ENCODE measurements at places on chromosomes 7 and 10.

GRCh38 chr7:70114806-70115205 lies 516.5 kb downstream of the AUTS2 start:
- no peak for DNase-seq

GRCh38 chr7:5598769-5599371 lies 175.2 kb upstream of the TNRC18 start:
- no peak for DNase-seq

- no peak for DNase-seq
Observed at GRCh38 chr7:129375141-129375938, 58.9 kb upstream of the STRIP2 start.

GRCh38 chr7:120547605-120548004 lies 274.6 kb downstream of the KCND2 start:
- DNase-seq, result no peak

DNA sequence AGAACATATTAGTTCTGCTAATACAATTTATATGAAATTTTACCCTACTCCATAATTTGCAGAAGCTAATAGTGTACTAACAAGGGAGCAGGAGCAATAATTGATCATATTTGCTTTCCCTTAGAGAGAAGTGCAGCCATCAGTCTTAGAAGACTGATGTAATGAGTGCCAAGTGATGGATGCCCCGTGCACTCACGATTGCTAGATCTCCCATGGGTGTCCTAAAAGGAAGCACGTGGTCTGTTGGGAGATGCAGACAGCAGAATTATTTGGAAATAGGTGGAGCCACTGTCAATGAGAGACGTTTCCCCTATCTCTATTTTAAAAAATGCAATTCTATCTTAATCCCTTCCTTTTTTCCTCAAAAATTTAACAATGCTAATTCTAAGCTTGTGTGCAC lies 772.2 kb upstream of the C7orf33 start:
- no peak for DNase-seq

GRCh38 chr10:71309919-71310318 lies 9.1 kb upstream of the SLC29A3 start:
- no peak for DNase-seq

GRCh38 chr7:150402671-150403321 lies 23.7 kb downstream of the ZNF775 start:
- no peak for DNase-seq

DNA sequence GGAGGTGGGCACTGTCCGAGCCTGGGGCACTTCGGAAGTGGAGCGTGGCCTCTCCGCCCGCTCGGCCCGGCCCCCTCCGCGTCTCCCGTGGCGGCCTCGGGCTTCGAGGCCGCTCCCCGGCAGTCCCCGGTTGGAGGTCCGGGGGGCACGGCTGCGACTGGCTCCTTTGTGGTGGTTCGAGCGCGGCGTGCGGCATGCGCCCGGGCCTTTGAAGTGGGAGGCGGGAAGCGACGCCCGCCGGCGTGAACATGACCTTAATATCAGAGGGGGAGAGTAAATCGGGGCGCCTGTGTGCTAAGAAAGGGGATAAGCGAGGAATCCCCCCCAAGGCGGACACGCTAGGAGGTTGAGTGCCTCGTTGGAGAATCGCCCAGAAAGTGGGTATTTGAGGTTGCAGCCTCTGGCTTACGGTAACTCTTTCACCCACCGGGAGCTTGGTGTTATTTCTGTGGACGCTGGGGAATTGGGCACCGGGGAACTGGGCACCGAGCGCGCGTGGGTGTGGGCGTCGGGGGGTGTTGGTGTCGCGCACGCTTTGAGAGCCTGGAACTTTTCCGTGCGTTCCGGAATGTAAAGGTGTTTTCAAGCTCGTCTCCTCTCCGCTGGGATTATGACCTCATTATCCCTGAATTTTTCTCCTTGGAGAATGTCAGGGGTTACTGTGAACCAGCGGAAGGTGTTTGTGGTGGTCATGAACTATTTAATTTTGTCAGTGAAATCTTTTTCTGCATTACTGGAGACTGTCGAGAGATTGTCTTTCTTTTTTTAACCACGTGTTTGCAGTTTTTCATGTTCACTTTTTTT lies 660 bp downstream of the SUV39H2 start:
- peak; percentile 29 for DNase-seq

DNA sequence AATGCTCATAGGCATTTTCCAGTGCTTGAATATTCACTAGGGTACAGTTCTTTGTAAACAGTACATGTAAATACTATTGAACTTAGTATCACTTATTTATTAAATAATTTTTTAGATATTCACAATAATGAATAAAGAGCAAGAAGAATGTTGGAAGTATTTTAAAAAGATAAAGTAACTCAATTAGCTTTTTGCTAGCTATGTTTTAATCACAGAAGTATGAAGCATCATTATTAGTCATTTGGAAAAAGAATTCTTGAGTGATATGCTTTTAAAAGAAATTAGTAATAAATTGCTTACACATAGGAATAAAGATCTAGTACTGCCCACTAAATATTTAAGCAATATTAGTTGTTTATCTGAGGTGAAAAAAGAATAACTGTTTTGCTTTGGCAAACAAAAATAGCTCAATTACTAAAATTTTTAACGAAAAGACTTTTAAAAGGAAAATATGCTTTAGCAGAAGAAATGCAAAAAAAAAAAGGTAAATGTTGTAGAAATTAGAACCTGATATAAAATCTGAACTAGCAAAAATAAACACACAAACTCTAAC lies 66.5 kb downstream of the SGMS1 start:
- DNase-seq, result no peak

- DNase-seq, result no peak
Observed at GRCh38 chr7:91492773-91493172, 228.5 kb downstream of the FZD1 start.

DNA sequence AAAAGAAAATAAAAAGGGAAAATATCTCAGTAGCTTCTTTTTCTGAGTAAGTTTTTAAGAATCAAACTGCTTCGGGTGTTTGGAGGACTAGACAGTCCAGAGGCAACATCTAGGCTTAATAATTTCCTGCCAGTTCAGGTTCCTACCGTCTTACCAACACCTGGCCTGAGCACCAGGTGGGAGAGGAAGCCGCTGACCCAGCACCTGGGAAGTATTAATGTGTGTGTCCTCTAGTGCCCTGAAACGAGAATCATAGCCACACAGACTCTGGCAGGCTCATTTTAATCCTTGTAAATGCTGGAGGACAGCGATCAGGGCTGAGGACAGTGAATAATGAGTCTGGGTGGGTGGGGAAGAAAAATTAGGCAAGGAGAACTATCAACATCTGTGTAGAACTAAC lies 137.4 kb downstream of the ZNF438 start:
- no peak for DNase-seq

DNA sequence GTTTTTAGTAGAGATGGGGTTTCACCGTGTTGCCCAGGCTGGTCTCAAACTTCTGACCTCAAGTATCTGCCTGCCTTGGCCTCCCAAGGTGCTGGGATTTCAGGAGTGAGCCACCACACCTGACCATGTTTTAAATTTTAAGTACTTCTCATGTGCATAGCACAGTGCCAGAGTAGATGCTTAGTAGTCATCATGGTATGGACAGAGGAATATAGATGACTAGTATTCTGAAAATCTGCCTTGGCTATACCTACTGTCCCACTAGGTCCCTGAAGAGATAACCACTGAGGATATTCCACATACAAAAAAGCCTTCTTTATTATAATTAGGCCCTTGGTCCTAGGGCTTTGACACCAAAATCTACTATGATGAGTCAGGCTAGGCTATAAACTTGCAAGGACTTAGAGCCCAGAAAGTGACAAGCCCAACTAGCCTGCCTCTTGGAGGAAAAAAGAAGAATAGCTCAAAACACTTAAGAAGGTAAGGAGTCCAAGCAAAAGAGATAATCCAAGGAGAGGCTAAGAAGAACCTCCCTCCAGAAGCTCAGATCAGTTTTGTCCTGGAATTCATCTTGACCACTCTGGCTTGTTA lies 34.0 kb downstream of the LUC7L2 start:
- no peak for DNase-seq

DNA sequence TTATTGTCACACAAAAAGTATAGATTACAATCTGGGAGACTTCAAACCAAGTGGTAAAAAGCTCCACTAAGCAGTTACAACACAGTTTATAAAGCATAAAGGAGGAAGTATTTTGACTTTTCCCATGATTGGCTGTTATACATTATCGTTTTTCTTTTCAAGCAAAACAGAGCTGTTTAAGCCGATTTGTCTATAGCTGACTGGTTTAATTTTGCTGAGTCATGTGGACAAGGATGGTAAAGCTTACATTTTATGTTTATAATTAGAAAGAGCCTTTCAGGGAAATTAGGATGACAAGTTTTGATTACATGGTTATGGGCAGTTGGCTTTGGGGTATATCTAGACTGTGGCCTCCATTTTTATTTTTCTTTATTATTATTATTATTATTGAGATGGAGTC lies 152.5 kb upstream of the STK17A start:
- no peak for DNase-seq

GRCh38 chr7:141944811-141945210 lies 2.0 kb downstream of the CLEC5A start:
- no peak for DNase-seq

- no peak for DNase-seq
Observed at GRCh38 chr7:45055594-45056219, 33.1 kb downstream of the NACAD start.

GRCh38 chr10:63636812-63637211 lies 115.6 kb downstream of the REEP3 start:
- DNase-seq, result no peak

DNA sequence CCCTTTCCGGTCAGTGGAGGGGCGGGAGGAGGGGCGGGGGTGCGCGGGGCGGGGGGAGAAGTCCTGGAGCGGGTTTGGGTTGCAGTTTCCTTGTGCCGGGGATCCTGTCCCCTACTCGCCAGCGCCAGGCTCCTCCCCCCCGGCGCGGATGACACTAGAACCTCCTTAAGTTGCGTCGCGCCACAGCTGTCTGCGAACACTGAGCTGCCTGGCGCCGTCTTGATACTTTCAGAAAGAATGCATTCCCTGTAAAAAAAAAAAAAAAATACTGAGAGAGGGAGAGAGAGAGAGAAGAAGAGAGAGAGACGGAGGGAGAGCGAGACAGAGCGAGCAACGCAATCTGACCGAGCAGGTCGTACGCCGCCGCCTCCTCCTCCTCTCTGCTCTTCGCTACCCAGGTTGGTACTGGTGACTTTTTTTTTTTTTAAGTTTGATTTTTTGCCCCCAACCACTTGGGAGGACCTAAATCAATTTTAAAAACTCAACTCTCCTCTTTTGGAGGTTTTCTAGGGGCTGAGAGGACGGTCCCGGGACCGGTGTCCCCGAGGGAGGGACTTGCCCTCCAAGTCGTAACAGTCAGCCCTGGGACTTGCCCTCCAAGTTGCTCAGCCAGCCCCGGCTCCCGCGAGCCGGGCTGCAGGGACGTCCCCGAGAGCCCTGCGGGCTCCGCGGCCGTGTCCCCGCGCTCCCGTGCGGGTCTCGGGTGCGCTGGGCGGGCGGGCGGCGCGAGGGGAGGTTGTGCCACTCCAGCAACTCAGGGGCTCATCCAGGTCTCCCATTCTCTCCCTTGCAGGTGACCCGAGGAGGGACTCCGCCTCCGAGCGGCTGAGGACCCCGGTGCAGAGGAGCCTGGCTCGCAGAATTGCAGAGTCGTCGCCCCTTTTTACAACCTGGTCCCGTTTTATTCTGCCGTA lies at the start of gene GATA3:
Gene GATA3, plus strand, starts transcription at position 195 of the 914 bp plus-strand sequence. CDS start 968 bp downstream, outside the sequence.
- no peak for DNase-seq

DNA sequence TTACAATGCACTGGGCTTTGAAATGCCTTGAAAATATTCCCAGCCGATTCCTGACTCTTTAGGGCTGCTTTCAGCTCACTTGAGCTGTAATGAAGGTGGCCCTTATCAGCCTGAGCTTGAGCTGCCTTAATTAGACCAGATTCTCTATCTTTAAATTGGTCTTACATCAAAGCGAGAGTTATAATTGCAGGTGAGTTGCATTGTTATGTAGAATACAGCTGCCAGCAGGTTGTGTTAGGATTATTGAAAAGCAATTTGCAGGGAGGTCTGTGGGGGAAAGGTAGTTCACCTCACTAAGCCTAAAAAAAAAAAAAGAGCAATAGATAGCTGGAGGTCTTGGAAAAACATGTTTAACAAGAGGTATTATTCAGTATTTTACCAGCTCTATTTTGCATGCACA lies 142.2 kb upstream of the HABP2 start:
- no peak for DNase-seq

- no peak for DNase-seq
Observed at GRCh38 chr10:12699781-12700556, 301.5 kb downstream of the CCDC3 start.

DNA sequence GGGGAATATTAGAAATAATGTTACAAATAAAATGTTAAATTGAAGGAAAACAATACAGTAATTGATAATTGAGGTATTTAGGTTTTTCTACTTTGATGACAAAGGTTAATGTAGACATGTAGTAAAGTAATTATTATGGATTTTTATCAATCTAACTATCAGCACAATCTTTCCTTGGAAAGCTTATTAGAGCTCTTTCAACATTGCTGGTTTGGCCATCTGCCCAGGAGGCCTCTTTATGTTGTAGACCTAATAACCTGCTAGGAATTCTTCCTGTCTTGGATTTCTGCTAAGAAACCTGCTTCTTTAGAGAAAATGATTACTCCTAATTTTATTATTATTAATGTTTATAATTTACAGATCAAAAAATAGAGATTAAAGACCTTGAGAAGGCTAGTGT lies 78.9 kb downstream of the CHRM2 start:
- DNase-seq, result no peak

GRCh38 chr10:90042075-90042474 lies 340.7 kb downstream of the KIF20B start:
- DNase-seq, result no peak

GRCh38 chr7:42700406-42701327 lies 211.2 kb downstream of the C7orf25 start:
- no peak for DNase-seq

DNA sequence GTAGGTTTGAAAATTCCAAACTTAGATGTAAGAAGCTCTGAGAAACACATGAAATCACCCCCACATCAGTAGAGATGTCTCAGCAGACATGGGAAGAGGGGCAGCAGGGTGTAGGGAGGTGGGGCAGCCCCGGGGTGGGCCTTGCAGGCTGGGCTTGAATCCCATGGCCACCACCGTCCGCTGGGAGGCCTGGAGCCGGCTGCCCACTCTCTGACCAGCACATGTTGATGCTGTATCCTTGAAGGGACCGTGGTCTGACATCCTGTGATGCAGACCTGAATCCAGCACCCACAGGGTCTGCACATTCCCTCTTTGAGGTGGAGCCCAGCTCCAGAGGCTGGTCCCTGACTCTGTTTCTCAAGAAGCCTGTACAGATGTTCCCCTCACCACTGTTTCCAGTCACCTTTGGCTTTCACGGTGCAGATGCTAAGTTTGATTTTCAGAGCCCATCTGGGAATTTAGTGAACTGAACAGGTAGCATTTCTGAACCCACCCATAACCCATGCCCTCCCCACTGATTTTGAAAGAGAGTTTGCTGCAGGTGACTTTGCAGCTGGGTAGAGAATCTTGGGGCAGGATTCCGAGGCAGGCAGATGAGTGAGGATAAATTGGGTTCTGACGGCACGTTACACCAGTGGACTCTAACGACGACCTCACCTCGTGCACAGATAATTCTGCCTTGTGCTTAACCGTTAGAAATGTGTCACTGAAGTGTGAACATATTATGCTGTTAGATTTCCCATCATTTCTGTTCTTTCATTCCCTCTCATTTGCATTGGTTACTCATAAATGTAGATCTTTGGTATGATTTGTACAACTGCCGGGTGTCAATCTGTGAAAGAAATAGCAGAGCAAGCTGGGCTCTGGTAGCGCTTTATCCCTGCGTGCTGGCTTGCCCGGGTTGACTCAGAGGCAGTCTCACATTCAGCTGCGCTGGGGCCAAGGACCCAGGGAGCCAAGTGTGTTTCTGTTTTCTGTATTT lies 45.7 kb downstream of the IKZF1 start:
- DNase-seq, result no peak

- no peak for DNase-seq
Observed at GRCh38 chr7:143002106-143002505, 24.8 kb downstream of the OR9A2 start.

- DNase-seq, result no peak
Observed at GRCh38 chr7:156703209-156703608, 62.6 kb downstream of the RNF32 start.

Data from uterus (tissue), 4 donors.